Stromal cell of bone marrow (primary cell): ENCODE measurements at places on chromosomes 13 and 19.

DNA sequence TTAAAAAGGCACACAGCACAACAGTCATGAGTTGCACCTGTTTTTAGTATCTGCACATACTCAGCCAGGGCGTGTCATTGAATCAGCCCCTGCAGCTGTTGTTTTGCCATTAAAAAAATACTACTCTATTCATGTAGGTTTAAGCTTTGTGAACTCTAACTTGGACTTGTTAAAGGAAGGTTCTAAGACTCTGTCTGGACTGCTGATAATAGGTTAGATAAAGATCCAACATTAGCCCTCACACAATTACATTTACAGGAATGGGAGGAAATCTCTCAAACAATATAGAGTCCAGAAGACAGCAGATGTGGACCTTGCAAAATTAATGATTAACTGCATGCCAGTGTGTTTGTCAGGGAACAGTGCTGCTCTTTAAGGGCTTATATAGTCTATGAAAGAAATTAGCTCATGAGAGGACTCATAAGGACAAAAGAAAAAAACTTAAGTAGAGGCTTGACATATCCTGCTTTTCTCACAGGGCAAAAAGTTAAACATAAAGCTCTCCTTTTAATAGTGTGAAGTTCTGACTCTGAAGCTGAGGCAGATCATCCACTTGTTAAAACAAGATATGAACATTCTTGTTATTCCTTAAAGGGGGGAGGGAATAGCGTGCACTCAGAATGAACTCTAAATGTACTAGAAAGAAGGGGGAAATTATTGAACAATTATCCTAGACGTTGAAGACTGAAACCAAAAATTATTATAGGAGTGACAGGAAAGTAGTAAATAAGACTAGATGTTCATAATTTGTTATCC, 243.6 kb downstream of the NDFIP2 start:
- no peak for DNase-seq

GRCh38 chr13:88908961-88909441, 1237.8 kb downstream of the SLITRK5 start:
- DNase-seq: no peak

- DNase-seq: no peak
Observed at GRCh38 chr19:5298471-5298901, 42.1 kb downstream of the PTPRS start.

- DNase-seq: no peak
Observed at GRCh38 chr13:77574096-77574495, 38.6 kb downstream of the SCEL start.

DNA sequence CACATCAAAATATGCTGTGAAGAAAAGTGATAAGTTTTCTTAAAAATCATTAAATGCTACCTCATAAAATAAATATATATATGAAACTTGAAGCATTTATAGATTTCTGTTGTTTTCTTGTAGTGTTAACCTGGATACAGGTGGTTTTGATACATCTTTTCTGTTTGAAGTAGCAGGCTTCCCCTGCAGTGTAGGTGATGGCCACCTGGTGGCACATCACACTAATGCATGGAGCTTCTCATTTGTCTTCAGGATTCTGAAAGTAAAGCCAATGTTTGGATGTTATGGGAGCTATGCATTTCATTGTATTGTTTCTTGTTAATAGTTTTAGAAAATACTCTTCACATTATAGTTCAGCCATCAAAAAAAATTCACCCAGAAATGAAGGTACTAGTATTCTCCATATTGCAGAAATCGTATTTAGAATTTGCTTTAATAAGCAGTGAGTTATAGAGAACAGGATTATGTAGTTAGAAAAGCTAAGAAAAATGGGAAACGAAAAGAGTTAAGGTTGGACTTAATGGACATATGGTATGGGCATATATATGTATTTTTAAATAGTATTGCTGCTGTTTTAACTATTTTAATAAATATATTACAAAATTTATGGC, 18.7 kb downstream of the GPR180 start:
- no peak for DNase-seq

DNA sequence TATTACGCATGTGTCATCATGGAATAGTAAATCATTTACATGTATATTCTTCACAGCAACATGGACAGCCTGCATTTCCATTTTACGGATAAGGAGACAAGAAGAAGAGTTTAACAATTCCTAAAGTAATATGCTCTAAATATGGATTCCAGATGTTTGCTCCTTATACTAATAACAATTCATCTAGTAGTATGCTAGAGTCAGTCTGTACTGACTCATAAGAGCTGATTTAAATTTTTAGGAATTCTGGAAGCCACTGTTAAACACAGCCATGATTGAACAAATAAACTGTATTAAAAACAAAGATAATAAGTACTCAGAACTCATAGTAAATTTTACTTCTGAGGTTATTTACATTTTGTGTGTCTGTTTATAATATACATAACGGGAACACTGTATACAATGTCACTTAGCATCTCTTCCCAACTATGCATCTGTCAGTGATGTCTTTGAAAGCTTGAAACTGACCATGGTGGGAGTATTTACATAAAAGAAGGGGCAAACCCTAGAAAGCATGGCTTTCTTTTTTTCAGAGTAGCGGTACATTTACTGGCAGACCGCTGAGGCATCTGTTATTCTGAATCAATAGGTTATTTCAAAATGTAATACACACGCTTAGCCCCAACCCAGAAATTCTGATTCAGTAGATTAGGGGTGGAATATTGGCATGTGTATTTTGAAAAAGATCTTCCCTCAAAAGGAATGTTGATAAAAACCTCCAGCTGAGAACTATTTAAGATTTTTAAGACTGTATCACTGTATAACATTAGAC, 12.9 kb downstream of the ZC3H13 start:
- DNase-seq: no peak

GRCh38 chr13:41505209-41505835, 48.0 kb downstream of the RGCC start:
- peak; percentile 78 for DNase-seq

- DNase-seq: no peak
Observed at GRCh38 chr13:60148918-60149317, 14.8 kb downstream of the DIAPH3 start.

- no peak for DNase-seq
Observed at GRCh38 chr19:29620931-29621351, 14.9 kb downstream of the POP4 start.

- DNase-seq: no peak
Observed at GRCh38 chr13:22210134-22210930, 539.5 kb downstream of the FGF9 start.

DNA sequence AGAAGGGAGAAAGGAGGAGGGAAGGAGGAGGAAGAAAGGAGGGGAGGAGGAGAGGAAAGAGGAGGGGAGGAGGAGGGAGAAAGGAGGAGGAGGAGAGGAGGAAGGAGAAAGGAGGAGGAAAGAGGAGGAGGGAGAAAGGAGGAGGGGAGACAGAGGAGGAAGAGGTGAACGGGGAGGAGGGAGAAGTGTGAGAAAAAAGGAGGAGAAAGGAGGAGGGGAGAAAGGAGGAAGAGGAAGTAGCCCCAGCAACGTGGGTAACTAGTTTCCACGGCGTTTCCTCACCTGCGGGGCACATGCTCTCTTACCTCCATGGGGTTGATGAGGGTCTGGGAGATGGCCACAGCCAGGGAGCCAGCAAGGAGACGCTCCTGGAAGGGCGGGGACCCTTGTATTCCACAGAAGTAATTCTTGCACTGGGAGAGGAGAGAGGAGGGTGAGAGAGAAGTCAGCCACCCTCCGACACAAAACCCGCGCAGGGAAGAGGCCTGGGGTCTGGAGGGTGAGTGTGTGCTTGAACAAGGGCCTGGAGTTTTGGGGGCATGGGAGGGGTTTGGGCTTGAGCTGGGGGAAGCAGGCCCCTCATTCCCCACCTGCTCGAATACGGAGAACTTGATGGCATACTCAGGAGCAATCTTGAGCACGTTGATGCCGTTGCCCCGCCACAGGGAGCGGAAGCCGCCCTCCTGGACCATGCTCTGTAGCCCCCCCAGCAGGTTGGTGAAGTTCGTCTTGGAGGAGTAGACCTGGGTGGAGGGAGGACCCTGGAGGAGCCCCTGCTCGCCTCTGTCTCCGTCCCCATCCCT, 3.9 kb downstream of the SLC25A41 start:
- DNase-seq: no peak

GRCh38 chr13:92313382-92313781, 913.2 kb upstream of the GPC6 start:
- no peak for DNase-seq

GRCh38 chr13:66830940-66831716, 399.0 kb downstream of the PCDH9 start:
- DNase-seq: no peak

- no peak for DNase-seq
Observed at GRCh38 chr19:48650974-48651682, 5.1 kb upstream of the CA11 start.

DNA sequence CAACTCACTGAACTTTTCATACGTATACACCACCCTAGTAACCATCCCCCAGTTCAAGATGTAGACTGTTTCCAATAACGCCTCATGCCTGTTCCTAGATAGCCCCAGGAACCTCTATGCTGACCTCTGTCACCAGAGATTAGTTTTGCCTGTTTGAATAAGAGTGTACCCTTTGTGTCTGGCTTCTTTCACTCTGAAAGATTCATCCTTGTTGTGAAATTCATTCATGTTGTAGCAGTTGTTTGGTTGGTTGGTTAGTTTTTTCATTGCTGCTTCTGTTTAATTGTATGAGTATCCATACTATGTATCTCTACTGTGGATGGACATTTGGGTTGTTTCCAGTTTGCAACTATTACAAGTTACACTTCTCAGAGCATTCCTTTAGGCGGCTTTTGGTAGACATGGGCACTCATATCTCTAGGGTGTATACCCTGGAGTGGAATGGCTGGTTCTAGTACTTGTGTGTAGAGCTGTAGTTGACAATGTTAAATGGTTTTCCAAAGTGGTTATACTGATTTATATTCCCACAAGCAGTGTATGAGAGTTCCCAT, 1.6 kb downstream of the RNASEH2B start:
- DNase-seq: no peak

GRCh38 chr19:16066611-16067104, 9.6 kb upstream of the TPM4 start:
- DNase-seq: no peak

DNA sequence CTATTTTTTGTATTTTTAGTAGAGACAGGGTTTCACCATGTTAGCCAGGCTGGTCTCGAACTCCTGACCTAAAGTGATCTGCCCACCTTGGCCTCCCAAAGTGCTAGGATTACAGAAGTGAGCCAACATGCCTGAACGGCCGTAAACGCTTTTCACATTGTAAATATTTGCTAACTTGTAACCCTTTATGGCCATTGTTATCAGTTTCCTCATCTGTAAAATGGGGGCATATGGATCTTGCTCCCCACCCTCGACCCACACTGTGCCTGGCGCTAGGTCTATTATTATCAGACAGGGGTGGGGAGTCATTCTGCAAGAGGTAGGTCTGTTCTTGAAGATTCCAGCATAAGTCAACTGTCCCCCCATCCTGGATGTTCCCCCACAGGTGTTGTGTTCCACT, 11.9 kb downstream of the NCAN start:
- no peak for DNase-seq

DNA sequence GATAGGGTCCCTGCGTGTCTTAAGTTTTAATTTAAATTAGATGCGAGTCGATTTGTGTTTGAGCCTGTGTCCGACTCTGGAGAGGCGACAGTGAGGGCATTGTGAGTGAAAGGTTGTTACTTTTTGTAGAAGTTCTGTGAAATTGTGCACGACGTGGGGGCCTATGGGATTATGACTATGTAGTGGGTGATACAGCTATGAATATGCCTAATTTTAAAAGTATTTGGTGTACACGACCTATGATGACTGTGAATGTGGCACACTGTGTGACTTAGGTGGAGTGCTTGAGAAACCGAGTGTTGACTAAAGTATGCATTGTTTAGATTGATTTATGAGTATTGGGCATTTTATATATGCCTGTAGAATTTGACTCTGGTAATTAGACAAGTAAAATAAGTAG, 646 bp downstream of the ZNF567 start:
- DNase-seq: no peak

- no peak for DNase-seq
Observed at GRCh38 chr19:29247872-29248271, 34.9 kb upstream of the UQCRFS1 start.
